GM12892 (cell line): ENCODE measurements at places on chromosomes 12 and 14.

DNA sequence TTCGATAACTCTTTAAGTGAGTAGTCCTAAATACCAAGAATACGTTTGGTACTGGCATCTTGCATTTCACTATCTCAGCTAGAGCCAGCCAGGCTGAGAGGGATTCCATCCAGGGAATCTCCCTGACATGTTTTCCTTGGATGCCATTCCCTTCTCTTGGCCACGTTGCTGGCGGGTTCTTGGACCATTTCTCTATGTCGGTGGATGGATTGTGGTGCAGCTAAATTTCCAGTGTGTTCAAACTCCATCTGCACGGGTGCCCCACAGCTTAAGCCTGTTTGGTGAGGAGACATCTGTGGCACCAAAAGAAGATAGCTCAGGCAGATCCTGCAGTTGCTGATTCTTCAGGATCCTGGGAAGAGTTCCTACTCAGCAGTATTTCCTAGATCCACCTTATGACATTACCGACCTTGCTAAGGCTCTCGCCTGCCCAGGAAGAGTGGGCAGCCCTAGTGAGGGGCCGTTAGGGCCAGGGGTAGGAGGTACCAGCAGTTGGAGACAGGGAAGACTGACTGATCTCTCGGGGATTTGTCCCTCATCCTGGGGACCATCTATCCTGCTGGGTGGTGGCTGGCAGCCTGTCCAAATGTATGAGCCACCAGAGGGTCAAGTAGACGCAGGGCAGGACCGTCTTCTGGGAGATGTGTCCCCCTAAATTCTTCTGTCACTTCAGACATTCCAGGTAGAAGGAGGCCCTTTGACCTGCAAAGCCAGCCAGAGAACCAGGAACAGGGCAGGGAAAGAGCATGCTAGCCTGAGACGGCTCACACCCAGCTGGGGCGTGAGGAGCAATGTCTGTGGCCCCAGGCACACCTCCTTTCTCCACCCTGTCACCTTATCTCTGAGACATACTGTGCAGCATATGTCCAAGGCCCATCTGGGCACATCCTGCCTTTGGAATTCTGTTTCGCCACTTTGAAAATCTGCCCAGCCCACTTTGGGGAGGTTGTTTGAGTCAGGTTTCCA, 72.6 kb upstream of the CAPRIN2 start:
- no peak for DNase-seq

DNA sequence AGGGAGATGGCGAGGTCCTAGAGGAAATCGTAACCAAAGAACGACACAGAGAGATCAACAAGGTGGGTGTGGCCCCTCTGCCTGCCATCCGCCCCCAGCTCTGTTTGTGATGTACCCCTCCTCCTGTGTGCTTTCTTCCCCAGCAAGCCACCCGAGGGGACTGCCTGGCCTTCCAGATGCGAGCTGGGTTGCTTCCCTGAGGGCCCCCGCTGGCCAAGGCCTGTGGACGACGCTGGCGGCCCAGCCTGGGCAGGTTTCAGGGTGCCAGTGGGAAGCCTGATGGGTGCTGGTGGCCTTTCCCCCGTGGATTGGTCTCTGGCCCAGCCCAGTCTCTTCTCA, 2.0 kb downstream of the ARL6IP4 start:
- no peak for DNase-seq

- DNase-seq, result no peak
Measured at GRCh38 chr12:30999011-30999410, 72.5 kb downstream of the TSPAN11 start.

DNA sequence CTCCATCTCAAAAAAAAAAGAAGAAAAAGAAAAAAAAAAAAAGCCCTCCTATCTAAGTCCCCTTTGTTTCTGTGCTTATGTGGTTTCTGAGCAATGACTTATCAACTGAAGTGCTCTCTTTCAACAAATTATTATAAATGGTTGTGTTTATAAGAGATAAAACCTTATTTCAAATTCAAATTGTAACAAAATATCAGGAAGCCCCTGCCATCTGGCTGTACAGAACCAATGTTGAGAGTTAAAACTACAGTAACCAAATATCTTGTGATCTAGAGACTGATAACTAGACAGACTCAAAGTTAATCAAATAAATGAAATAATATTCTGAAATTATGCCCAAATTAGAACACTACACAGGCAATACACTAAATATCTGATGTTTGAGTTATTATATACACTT, 143.0 kb upstream of the CPNE8 start:
- DNase-seq, result no peak

GRCh38 chr12:19451196-19451595, 11.9 kb downstream of the AEBP2 start:
- no peak for DNase-seq

GRCh38 chr12:11879306-11879705, 191.4 kb upstream of the BCL2L14 start:
- no peak for DNase-seq

GRCh38 chr12:8780389-8780788, 42.0 kb upstream of the A2ML1 start:
- no peak for DNase-seq

GRCh38 chr14:33307691-33308251, 369.1 kb downstream of the NPAS3 start:
- DNase-seq, result no peak

- DNase-seq, result no peak
Measured at GRCh38 chr12:115411121-115411520, 727.1 kb upstream of the TBX3 start.

DNA sequence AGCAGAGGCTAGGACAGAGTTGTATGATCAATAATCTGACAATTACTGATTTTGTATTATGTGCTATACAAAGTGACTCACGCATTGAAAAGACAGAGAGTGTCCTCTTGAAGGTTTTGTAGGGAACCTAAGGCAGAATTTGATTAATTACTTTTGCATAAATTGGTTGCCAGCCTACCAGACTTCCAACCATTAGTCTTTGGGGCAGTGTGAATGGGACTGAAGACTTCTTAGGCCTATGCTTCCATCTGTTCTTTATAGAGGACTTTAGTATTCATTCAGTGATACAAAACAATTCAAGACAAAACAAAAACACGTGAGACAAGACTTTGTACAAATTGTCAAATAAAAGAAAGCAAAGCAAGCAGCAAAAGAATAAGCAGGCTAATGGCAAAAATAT, 46.5 kb downstream of the ATL1 start:
- no peak for DNase-seq

- no peak for DNase-seq
Measured at GRCh38 chr12:124086299-124086898, 113.4 kb downstream of the ZNF664 start.

GRCh38 chr14:22047115-22047514, 373.5 kb upstream of the OR4E1 start:
- DNase-seq, result no peak

DNA sequence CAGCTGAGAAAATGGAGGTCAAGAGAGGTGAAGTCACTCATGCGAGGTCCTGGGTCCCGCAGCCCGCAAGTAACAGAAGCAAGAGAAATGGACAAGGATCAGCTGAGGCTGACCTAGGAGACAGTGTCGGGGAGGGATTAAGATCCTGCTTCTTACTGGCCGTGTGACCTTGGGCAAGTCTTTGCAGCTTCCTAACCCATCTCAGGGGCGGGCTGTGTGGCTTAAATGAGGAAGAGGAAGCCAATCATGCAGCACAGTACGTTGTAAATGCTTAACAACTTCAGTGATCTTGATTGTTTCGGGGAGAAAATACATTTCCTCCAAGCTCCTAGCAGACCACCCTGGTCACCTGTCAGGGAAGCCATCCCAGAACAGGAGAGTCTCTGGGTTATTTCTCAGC, 7.1 kb upstream of the PGF start:
- DNase-seq, result no peak

DNA sequence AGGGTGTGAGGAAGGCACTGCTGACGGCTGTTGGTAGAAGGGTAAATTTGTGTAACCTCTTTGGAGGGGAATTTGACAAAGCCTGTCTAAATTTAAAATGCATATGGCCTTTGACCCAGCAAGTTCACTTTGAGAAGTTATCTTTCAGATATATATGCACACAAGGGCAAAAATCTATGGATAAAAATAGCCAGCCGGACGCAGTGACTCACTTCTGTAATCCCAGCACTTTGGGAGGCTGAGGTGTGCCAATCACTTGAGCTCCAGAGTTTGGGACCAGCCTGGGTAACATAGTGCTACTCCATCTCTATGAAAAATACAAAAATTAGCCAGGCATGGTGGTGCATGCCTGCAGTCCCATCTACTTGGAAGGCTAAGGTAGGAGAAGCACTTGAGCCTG, 13.4 kb downstream of the UBC start:
- DNase-seq, result no peak

DNA sequence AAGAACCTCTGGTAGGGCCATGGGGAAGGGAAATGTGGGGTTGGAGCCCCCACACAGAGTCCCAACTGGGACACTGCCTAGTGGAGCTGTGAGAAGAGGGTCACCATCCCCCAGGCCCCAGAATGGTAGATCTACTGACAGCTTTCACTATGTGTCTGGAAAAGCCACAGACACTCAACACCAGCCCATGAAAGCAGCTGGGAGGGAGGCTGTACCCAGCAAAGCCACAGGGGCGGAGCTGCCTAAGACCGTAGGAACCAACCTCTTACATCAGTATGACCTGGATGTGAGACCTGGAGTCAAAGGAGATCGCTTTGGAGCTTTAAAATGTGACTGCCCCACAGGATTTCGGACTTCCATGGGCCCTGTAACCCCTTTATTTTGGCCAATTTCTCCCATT, 97.8 kb downstream of the HMGA2 start:
- no peak for DNase-seq

GRCh38 chr14:57835766-57836165, 30.1 kb downstream of the SLC35F4 start:
- DNase-seq, result no peak

- no peak for DNase-seq
Measured at GRCh38 chr12:131642101-131642540, 68.8 kb upstream of the SFSWAP start.

DNA sequence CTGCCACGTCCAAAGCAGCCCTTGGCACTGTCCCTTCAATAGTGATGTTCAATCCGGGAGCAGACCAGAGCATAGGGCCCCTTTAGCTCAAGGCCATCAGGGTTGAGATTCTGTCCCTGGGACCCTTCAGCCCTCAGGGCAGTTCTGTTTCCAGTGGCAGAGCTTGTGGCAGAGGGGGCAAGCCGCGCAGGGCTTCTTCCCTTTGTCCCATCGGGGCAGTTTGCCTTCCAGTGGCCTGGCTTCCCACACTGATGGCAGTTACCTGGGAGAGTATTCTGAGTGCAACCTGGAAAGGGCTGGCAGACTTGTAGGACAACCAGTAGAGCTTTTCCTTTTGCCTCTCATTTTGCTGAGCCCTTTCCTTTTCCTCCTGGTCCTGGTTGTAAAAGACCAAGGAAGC, 43.7 kb upstream of the RNU6-8 start:
- no peak for DNase-seq

DNA sequence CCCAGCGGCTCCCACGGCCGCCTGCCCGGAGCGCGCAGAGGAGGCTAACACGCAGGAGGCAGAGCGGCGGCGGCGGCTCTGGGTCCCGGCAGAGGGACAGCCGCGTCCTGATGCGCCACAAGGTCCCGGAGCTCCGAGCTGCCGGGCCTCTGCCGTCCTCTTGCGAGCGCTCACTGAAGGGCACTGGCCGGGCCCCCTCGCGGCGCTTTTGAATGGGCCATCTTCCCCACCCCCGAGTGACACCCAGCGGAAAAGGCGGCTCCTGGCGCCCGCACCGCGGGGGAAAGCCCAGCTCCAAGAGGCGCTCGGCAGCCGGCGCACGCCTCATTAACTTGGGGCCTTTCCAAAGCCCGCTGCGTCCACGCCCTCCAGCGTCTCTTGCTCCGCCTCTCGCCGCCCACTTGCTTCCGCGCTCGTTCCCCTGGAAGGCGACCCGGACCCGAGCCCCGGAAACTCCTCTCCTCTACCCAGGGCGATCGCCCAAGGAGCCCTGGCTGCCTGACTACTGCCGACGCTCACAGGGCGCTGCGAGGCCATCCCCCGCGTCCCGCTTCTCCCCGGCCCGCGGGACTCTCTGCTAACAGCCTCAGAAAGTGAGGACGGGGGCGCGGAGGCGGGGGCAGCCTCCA, at the start of gene PHLDA1:
PHLDA1 (minus strand) TSS at position 363 of the 629 bp plus-strand sequence.
- peak; percentile 81 for DNase-seq

DNA sequence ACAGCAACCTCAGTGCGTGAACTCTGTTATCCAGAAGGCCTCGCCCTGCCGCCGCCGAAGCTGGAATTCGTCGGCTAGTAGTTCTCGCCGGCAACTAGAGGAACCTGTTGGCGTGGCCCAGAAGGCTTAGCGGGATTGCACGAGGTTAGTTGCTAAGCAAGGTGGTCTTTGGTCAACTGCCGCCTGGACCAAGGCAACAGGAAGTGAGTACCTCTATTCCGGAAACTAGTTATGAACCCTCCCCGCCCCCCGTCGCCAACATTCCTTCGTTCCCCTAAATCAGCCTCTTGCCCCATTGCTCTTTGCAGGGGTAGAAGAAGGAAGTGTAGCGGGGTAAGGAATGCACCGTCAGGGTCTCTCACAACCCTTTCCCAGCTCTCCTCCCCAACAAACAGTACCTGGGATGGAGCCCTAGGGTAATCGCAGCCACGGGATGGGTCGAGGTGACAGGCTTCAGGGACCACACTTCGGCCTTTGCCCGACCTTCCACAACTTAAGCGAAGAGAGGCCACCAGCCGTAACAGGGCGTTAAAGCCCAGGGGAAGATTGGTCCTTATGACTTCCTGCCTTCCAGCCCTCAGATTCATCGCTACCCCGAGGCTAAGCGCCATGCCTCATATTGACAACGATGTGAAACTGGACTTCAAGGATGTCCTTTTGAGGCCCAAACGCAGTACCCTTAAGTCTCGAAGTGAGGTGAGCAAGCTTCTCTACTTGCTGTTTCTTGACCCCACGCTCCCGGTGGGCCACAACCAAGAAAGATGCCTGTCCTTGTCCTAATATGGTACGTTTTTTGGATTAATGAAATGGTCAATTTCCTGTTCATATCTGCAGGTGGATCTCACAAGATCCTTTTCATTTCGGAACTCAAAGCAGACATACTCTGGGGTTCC, at the start of gene GMPR2:
GMPR2 (plus strand) TSS at position 285 of the 893 bp plus-strand sequence; CDS start at position 610, 325 bp downstream.
- no peak for DNase-seq

- DNase-seq, result no peak
Measured at GRCh38 chr12:84070292-84070691, 842.3 kb downstream of the SLC6A15 start.

DNA sequence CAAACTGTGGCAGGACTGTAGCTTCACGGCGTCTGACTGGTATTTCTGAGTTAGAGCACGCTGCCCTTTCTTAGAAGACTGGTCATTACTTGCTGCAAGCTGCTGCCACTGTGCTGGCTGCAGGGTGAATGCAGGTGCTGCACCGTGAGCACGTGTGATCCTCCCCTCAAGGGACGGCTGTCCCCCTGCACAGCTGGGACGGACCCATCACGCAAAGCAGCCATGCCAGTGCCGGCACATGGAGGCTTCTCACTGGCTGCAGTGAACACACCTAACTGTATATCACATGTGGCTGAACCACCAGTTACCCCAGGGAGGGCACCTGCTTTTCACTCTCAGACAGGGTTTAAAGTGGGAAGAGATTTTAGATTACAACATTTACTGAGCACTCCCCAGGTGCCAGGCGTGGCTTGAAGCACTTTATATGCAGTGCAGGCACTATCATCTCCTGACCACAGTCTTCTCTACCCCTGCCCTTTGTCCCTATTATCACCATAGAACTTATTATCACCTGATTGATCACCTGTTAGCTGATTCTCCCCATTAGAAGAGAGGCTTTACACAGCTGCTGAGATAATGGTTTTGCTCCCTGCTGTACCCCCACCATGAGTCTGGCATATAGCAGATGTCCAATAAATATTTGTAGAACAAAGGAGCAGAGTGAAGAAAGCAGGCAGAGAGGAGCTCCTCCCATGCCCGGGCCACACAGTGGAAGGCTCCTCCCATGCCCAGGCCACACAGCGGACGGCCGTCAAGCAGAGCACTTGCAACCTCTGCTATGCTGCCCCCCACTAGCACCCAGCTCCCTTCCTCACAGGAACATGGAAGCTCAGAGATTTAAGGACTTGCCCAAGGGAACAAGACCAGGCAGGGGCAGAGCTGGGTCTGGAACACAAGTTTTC, 25.9 kb downstream of the SLC25A47 start:
- DNase-seq, result no peak
